ENCODE measurements at places on chromosomes 12 and 14.

GRCh38 chr12:131911851-131912477 is 17.1 kb upstream of the PUS1 start:
- no peak for DNase-seq

- DNase-seq, result peak; percentile 67
Observed at GRCh38 chr12:49288412-49288853, 6.5 kb upstream of the PRPH start.

DNA sequence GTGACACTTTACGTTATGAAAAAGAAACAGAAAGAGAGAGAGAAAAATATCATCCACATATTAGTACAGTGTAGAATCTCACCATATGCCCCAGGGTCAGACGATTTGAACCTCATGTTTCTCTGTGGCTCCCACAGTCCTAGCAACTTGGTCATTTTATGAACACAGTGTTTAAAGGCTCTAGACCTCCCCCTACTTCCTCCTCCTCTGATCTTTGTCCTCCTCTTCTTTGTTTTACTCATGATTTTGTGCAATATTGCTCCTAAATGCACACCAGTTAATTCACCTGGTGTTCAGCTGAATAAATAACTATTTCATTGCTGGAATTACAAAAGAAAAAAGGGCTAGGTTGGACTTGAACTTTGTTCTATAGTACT is 18.2 kb downstream of the GLT1D1 start:
- no peak for DNase-seq

DNA sequence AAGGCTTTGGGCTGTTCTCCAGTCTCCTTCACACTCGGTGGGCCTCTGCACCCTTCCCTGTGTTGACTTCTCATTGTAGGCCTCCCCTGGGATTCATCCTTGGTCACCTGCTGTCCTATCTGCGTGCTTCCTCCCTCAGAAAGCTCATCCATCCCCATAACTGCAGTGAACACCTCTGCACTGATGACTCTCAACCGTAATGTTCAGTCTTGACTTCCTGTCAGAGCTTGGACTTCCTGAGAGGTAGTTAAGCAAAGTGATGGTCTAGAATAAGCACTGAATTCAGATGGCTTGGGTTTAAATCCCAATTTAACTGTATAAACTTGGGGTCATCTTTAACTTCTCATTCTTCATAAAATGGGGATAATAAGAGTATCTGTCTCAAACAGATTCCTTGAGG is 13.6 kb upstream of the MDM1 start:
- no peak for DNase-seq

GRCh38 chr14:75547552-75548250 is 25.4 kb downstream of the BATF start:
- DNase-seq, result no peak

DNA sequence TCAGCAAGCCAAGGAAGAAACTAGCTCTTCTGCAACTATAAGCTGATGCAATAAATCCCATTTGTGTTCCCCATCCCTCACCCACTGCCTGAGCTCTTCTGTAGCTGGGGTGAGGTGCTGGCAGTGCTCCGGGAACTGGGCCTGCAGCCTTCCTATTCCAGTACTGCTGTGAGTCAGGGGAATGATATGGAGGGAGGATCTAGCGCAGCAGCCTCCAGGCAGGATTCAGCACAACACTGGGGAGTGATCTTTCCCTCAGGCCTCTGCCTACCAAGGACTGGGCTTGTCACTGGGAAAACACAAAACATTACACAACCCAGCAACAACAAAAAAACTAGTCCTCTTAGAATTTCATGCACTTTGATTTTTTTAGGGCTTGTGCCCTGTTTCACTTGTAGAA is 58.7 kb downstream of the ST8SIA1 start:
- DNase-seq, result no peak

DNA sequence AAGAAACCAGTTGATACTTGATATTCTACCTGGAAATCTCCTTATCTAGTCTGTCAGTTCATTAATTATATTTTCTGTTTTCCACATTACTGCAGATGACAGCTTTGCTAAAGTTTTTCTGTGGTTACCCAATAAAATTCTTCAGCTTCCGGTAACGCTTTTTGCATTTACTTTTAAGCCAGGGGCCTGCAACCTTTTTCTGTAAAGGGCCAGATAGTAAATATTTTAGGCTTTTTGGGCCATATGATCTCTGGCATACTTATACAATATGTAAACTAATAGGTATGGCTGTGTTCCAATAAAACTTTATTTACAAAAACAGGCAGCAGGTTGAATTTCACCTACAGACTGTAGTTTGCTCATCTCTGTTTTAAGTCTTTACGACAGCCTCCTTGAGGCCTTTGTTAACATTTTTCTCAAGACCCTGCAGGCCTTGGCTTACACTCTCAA is 48.3 kb downstream of the SPATS2 start:
- DNase-seq, result no peak

GRCh38 chr14:28746247-28746646 is 20.3 kb upstream of the FOXG1 start:
- no peak for DNase-seq

DNA sequence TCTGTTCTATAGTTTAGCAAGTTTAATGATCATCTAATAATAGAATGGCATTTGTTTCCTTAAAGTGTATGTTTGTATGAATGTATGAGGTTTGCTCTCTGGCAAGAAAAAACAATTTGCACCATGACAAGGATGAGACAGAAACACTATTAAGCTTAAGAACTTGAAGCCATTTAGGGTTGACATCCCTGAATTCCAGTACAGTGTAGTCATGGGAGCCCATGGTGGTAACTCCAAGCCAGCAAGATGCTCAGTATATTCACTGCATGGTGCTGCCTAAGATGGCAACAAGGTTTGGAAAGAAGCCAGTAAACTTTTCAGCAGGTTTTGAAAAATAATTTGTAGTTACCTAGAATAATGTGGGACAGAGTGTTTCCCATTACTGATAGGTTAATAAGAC is 158.6 kb downstream of the PRIMA1 start:
- DNase-seq, result no peak

GRCh38 chr14:100406505-100407131 is 83.5 kb downstream of the SLC25A47 start:
- peak; percentile 45 for DNase-seq

DNA sequence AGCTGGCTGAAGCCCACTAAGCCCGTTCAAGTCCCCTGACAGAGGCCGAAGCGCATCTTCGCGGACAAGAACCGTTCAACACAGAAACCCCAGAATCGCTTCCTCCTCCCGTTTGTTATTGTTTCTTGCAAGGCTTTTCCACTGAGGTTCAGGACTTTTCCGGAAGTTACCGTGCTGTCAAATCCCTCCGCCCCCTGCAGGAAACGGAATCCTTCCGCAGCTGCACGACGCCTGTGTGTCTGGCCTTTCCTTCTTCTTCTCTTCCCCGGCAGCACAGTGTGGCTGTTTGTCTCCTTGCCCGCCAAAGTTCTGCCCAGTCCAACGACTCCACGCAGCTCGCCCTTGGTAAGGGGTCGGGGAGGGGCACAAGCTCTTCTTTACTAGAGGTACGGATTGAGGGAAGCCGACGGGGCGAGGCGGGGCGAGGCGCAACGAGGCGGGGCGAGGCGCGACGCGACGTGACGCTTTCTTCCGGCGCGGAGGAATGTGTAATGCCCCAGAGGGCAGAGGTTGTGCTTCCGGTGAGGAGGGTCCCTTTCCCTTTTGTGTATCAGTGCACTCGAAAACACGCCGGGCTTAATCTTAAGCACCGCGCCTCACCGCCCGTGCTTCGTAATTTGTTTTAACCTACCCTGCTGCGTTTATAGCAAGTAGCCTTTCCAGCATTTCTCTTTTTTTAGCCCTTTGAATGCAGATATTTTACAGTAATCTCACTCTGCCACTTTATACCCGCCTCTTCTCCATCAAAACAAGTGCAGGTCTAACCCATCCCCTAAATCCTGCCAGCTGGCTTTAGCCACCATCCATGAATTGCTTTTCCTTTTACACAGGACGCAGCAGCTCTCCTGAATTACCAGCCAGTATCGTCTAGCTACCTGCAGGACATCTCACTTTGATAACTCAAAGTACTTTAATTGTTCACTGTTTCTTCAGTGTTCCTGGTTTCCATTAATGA is at the start of gene KDM5A:
TSS of gene KDM5A (minus strand) at position 179 of the 955 bp plus-strand sequence. CDS start 229 bp downstream, outside the sequence.
- peak; percentile 88 for DNase-seq

DNA sequence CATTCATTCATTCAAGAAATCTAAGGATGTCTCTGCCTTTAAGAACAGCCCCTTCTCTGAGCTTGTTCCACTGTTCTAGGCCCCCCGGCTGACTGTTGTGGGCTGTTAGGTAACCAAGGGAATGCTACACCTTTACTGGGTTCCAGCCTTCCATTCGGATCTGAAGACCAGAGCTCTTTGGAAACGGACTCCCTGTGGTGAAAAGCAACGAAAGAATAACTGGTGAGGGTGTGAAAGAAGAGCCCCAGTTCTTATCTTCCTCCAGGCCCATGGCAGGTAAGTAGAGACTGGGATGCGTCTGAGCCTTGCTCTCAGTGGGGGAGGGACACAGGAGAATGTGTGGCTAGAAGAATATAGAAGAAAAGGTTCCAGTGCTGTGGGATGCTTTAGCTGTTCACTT is 207.4 kb downstream of the TMEM132D start:
- no peak for DNase-seq

DNA sequence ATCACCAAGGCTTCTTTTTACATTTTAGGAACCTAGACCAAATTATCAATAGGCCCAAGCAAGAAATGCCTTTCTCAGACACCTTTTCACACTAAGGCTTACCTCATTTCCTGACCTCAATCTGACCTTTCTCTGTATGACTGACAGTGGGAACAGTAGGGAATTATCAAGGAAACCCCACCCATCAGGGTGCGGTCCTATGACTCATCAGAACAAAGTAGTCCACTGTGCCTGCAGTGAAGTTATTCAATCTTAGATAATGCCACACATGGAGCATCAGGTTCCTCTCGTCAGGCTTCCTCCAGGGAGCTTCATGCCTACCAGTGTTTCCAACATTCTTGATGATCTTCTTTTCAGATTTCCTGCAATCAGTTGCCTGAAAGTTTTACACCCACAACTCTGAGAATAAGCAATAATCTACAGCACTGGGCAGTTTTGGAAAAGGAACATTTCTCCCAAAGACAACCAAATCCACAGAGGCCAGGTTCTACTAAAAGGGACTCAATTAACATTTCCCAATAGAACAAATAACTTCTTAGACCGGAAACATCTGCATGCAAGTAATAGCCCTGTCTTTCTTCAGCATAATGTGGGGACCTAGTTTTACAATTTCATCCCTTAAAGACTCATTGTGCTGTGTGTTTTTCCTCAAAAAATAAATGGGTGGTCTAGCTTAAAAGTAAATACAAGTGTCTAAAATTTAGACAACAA is 35.9 kb upstream of the TMTC2 start:
- no peak for DNase-seq

GRCh38 chr12:67477681-67478265 is 170.8 kb upstream of the DYRK2 start:
- DNase-seq, result no peak

GRCh38 chr12:62977418-62977817 is 42.5 kb upstream of the PPM1H start:
- DNase-seq, result no peak

DNA sequence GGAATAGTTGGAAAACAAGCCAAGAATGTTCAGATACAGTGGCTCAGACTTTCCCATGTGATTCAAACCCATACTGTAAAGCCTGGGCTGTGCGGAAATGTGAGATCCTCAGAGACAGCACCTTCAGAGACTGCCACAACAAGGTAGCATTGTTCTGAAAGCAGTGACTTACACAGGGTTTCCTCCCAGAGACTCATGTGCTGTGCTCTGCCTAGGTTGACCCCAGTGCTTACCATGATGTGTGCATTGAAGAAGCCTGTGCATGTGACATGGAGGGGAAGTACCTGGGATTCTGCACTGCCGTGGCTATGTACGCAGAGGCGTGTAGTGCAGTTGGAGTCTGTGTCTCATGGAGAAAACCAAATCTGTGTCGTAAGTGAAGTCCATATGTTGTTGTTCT is 219.4 kb downstream of the LRRK2 start:
- no peak for DNase-seq

DNA sequence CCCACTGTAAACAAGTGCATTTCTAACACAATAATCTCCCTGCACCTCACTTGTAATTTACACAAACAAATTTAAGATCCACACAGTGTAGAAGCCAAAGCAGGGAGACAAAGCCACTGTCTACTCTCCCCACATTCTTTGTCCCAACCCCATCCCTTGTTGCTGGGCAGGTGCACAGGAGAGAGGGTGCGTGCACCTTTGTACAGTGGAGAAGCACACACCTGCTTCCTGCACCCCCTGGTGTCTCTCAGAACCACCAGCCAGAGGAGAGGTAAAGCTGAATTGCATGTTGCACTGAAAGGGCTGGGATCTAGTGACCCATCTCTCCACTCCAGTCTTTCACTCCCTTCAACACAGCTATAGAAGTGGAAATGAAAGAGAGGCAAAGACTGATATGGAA is 51.4 kb upstream of the IFNG-AS1 start:
- DNase-seq, result no peak

DNA sequence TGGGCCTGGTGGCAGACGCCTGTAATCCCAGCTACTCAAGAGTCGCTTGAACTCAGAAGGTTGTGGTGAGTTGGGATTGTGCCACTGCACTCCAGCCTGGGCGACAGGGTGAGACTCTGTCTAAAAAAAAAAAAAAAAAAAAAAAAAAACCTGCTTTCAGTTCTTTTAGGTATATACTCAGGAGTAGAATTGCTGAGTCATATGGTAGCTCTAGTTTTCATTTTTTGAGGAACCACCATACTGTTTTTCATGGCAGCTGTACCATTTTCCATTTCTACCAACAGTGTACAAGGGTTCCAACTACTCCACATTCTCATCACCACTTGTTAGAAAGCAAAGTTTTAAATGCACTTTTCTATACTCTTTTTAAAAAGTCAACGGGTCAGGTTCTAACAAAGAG is 119.8 kb downstream of the DPF3 start:
- no peak for DNase-seq

- DNase-seq, result no peak
Observed at GRCh38 chr14:34858765-34859164, 16.4 kb downstream of the BAZ1A start.

- peak; percentile 48 for DNase-seq
Observed at GRCh38 chr14:60721326-60722106, 2.6 kb downstream of the SIX4 start.

DNA sequence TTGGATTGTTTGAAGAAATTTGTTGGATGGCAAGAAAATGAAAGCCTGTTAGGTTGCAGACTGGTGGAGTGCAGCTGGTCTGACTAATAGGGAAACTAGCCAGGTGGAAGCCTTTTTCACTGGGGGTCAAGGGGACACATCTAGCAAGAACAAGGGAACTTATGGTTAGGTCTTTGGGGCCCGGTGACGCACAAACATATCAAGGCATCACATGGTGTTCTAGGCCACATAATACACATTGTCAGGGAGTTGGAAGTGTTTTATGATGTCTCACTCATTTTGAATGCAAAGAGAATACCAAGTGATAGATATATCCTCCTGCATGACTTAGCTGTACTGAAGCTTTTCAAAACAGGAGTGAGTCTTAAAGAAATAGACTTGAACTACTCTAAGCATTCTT is 351.2 kb downstream of the KCNH5 start:
- DNase-seq, result no peak
